ENCODE measurements at places on chromosomes 16 and 17.

DNA sequence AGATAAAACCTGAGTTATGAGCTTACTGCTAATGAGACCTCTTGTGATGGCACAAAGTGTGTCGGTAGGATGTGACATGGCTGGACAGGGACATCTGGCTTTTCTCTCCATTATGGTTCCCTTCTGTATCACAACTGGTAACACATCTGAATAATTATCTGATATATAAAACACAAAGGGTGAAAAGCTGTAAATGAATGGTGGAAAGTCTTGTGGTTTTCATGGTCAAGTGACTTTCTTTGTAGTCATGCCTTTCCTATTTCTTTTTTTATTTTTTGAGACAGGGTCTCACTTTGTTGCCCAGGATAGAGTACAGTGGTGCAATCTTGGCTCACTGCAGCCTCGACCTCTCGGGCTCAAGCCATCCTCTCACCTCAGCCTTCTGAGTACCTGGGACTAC is 35.3 kb upstream of the ZFHX3 start:
- DNase-seq = no peak

DNA sequence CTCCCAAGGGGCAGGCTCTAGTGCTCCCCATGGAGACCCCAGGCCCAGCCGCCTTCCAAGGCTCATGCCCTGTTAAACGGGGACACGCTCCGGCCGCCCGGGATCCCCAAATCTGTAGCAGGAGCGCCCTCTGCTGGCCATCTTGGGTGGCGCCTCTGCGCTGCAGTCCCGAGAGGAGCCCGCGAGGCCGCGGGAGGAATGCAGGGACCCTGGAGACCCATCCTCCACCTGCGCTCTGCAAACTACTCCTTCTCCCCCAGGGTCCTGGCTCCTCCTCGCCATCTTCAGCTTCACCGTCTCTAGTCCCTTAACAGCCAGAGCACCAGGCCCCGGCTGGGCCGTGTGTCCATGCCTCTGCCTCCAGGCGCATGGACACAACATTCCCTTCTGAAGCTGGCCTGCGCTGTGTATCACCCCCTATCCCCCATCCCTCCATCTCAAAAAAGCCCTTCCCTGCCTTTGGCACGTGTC is 23.6 kb upstream of the KRT17 start:
- peak; percentile 42 for DNase-seq

DNA sequence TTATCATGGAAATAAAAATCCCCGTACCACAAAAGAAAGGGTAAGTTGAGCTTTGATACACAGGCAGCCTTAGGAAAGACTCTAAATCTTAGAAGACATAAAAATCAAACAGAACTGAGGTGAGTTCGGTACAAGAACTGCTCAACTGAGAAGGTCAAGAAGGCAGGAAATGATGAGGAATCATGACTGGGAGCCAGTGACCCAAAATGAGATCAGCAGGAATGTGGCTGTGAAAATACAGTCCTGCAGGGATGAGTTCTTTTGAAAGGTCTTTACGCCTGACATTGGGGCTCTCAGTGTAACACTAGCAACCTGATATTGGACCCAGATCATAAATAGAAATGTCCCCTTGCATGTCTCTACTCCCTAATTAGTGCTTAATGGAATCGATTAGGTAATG is 56.3 kb upstream of the CDH11 start:
- DNase-seq = no peak

DNA sequence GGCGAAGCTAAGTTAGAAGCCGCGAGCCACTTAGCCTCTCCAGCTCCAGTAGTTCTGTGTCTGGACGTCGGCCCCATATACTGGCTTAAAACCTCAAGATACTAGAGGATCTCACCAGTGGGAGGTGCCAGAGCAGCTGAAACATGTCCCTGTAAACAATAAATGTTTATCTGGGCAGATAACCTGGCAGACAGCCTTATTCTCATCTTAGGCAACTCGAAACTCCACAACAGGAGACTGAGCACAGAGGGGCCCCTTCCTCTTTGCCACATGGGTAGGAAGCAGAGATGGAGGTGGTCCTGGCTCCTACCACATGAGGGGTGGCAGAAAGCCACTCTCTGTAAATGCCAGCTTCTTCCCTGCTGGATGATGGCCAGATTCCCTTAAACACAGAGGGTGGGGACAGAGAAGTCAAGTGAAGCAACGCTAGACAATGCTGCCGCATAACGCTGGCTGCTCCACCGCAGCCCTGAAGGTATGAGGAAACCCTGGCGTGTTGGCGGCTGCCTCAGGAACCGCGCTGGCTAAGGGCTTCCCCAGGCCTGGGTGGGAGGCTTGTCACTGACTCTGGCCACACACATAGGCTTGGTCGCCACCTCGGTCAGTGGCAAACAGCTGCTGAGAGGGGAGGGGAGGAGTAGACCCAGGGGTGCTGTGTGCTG is 67.9 kb downstream of the HIC1 start:
- DNase-seq = peak; percentile 94

- peak; percentile 37 for DNase-seq
These were observed 19.8 kb upstream of the NF1 start for GRCh38 chr17:31074772-31075555.

- DNase-seq = no peak
These were observed 18.9 kb upstream of the MAP3K14 start for GRCh38 chr17:45335721-45336120.

GRCh38 chr17:50375858-50376538 is 3.0 kb downstream of the EME1 start:
- DNase-seq = no peak

DNA sequence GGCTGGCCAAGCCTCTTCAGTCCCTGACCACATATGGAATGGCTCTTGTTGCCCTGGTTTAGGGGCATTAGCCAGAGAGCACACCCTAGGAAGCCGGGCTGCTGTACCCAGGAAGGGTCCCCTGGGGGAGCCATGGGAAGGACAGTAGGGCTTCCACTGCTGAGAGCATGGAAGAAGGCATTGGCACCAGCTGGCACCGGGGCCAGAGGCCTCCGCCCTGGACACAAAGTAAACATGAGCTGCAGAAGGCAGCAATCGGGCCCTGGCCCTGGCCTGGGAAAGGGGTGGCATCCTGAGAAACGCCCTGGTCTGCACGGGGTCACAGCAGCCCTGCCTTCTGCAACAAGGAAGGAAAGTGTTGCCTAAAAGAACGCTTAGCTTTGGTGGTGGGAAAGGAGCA is 49.4 kb downstream of the VAC14 start:
- DNase-seq = no peak

- no peak for DNase-seq
These were observed 8.9 kb downstream of the CIBAR2 start for GRCh38 chr16:85103114-85104079.

- DNase-seq = no peak
These were observed 10.8 kb upstream of the DOK4 start for GRCh38 chr16:57497121-57497520.

DNA sequence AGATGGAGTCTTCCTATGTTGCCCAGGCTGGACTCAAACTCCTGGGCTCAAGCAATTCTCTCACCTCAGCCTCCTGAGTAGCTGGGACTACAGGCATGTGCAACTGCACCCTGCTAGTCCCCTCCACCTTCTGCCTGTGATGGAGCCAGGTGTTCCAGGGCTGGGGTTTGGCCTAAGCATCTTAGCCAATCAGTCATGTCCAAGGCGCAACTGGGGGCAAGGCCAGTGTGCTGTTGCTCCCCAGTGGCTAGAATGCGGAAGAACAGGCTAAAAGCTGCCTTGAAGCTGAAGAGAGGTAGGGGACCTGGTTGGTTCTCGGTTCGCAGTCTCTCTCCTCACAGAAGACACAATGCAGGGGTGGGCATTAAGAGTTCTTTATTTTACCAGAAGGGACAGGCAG is 18.6 kb downstream of the FLOT2 start:
- peak; percentile 54 for DNase-seq

DNA sequence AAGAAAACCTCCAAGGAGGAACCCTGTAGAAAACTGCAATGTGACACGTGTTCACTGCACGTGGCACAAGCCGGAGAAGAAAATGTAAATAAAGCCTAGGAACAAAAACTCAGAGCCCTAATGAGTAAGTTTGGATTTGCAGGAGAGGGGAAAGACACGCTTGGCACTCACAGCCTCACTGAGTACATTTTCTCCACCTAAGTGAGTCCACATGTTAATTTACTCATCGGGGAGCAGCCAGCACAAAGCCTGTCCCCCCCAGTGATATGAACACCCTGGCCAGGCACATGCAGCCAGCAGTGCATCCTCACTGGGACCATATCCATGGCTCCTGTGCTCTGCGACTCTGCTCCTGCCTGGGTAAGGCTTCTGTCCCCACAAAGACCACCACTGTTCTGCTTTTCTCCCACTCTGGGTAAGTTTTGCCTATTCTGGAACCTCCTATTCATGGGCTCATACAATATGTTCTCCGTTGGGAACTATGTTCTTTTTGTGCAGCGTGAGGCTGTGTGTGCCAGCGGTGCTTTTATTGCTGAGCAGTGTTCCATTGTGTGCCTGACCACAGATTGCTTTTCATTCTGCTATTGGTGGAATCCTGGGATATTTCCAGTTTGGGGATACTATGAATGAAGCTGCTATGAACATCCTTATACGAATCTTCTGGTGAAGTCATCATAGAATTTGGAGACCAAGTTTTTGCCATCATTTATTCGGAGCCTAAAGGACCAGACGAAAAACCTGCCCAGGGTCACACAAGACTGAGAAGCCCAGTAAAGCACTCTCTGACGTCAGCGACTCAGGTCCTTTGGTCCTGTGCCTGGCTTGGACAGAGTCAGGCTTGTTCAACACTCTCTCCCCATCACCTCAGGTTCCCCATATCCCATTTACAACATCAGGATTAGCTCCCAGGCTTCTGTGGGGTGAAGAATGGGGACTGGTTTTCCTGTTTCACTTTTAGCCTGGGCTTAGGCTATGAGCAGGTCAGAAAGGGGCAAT is 53.3 kb downstream of the RNF112 start:
- no peak for DNase-seq

DNA sequence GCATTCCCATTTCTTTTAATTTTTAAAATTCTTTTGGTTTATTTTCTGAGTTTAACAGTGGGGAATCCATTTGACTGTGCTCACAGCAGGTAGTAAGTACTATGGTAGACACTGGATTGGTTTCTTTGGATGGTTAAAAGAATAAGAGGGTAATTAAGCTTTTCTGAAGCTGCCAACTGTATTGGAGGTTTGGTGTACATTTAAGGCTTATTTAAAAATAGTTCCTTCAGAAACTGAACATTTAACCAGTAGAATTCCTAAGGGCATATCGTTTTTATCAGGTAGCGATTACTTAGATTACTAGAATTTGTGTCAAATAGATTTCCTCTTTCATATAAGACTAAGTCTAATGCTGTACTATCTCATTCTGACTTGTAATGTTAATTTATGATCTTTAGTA is 162.4 kb downstream of the PPM1E start:
- no peak for DNase-seq

DNA sequence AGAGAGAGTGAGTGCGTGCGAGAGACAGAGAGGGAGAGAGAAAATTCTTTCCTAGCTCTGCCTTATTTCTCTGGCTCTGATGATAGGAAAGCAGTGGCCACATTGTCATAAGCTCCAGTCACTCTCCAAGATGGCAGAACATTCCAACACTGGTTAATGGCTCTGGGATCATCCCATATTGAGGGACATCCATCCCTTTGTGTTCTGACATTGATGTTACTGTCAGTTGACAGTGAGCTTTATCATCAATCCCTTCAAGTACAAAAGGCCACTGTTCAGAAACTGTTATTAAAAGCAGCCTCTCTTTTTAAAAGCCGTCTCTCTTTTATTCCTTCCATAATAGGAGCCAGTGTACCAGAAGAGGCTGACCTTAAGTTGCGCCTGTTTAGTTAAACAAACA is 1084.9 kb upstream of the RBFOX1 start:
- DNase-seq = no peak

- DNase-seq = no peak
These were observed 15.8 kb downstream of the CACNG5 start for GRCh38 chr17:66850692-66851091.

DNA sequence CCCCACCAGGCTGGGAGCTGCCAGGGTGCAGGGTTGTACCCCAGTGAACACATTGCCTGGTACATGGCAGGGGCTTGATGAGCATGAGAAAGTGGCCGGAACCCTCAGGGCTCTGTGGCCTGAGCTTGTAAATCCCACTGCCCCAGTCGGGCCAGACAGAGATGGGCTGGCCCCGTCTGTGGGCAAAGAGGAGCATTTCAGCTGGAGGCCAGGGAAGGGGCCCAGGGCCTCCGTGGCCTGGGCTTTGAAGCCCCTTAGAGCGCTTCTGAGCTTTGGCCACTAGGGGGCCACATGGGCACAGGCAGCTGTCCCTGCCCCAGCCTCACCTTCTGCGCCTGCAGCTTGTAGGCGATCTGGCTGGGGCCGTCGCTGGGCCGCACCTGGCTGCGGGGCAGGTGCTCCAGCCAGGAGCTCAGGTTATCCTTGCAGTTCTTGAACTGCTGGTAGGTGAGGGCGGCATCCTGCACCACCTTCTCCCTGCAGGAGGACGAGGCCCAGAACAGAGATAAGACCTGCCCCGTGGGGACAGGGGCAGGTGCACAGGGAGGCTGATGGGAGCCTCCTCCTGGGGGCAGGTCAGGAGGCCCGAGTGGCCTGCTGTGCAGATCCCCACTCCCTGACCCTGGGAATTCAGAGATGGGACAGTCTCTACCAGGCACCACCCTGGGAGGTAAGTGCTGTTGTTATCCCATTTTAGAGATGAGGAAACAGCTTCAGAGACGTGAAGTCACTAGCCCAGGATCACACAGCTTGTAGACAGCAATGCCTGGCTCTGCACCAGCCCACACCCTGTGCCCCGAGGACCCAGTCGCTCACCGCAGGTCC is 12.8 kb downstream of the EVPL start:
- DNase-seq = peak; percentile 50

GRCh38 chr17:6420173-6420641 is 14.7 kb downstream of the AIPL1 start:
- DNase-seq = no peak

DNA sequence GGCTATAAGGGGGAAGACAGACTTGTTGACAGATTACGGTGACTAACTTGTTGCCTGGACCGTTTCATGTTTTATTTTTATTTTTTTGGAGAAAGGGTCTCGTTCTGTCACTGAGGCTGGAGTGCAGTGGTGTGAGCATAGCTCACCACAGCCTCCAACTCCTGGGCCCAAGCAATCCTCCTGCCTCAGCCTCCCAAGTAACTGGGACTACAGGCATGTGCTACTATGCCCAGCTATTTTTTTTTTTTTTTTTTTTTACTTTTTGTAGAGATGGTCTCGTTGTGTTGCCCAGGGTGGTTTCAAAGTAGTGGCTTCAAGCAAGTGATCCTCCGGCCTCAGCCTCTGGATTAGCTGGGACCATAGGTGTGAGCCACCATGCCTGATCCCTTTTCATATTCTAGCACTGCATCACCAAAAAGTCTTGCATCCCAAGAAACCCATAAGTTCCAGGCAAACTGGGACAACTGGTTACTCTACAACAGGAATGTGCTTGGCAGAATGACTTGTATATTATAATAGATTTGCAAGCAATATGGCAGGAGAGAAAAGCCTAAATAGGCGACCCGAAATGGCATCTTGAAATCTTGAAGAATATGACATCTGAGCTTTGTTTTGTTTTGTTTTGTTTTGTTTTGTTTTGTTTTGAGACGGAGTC is 2.2 kb upstream of the WDR59 start:
- DNase-seq = no peak

All from amniotic epithelial cell (primary cell).